ENCODE measurements at places on chromosomes 16 and 17.
A peak's percentile ranks its signal among the peaks of the same experiment; 100 is the strongest.

GRCh38 chr17:34827008-34827407 is 134.3 kb downstream of the CCT6B start:
- DNase-seq = no peak

- DNase-seq = no peak
These were observed 70.0 kb downstream of the TMC6 start for GRCh38 chr17:78058581-78058980.

- DNase-seq = no peak
These were observed 18.9 kb upstream of the GINS2 start for GRCh38 chr16:85707528-85708095.

DNA sequence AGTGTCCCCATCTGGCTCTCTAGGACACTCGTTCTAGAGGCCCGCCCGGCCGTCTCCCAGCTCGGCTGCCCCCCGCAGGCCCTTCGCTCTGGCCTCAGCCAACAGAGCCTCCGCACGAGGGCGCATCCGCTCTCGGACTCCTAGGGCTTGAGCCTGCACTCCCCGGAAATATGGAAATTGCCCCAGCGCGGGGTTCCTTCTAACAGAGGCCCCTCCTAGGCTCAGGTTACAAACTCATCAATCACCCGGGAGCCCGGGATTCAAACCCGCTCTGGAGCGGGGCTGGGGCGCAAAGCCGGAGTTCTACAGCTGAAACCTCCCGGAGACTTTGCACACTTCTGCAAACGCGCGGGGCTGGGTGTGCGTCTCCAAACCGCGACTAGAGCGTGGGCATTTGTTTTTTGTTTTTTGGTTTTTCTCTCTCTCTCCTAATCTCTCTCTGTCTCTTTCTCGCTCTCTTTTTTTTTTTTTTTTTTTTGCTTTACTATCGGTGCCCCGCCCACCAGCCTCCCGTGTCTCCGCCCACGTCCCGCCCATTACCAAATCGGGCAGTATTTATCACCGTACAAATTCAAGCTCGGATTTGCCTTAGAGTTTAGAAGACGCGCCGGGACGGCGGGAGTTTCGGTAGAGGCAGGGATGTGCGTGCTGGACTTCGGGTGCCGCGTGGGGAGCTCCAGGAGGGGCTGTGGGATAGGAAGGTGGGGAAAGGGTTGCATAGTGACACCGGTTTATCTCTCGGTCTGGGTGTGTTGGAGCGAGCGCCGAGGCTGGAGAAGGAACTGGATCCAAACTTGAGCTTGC is 2.4 kb upstream of the FOXL1 start:
- peak; percentile 78 for DNase-seq

DNA sequence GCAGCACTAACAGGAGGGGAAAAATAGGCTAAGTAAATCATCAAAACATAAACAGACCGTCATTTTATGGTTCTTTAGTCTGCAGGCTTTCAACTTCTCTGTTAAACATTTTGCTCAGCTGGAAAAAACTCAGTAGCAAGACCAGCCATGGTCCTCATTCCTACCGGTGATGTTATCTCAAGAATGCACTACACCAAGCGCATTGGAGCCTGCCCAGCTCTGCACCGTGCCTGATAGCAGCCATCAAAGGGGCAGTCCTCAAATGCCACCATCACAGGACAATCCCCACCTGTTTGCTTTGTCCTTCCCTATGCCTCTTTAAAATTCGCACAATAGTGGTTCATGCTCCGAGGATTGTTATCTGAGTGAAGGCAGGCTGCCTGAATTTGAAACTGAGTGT is 181.5 kb upstream of the MON1B start:
- DNase-seq = no peak

DNA sequence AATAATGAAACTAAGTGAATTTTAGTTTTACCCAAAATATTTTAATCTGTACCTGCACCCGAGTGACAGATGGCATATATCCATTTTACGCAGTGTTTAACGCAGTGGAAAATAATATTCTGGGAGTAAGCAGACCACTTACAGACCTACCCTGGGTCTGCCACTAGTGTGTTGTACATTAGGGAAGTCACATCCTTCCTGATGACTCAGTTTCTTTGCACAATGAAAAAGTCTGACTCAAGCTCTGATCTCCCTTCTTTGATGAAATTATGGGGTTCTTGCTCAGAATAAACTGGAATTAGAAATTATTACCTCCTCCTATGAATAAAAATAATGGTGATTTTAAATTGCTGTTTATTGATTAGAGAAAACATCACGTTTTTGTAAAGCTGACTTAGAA is 123.2 kb upstream of the AXIN2 start:
- no peak for DNase-seq

DNA sequence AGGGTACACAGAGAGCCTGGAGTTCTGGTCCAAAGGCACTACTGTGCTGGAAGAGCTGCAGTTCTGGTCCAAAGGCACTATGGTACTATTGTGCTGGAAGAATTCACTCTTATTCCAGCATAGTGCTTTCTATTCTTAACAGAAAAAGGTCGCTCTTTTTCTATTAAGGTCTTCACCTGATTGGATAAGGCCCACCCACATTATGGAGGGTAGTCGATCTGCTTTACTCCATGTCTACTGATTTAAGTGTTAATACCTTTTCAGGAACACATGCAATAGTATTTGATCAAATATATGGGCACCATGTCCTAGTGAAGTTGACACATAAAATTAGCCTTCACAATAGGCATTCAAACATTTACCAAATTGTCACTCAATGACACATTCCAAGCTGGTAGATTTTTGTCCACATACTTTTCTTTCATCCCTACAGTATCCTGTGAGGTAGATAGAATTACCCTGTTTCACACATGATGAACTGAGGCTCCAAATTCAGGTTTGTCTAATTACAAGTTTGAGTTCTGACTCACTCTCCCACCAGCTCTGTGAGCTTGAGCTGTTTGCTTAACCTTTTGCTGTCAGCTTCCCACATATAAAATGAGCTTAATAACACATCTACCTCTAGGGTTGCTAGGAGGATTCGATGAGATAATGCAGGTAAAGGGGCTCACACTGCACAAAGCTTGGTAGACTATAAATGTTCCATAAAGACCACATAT is 129.9 kb downstream of the AIPL1 start:
- DNase-seq = no peak

GRCh38 chr17:74937064-74938051 is 1.7 kb downstream of the OTOP3 start:
- DNase-seq = no peak
